Fibroblast of mammary gland (primary cell): ENCODE measurements at places on chromosomes 2 and 18.

DNA sequence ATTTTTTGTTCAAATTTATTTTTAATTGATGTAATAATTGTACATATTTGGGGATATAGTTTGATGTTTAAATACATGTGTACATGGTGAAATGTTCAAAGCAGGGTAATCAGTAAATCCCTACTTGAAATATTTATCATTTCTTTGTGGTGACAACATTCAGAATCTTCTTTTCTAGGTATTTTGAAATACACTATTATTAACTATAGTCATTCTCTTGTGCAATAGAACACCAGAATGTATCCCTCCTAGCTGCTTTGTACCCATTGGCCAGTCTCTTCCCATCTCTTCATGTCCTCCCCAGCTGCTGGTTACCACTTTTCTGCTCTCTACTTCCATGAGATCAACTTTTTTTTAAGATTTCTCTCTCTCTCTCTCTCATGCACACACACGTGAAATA lies 126.5 kb downstream of the ZNF407 start:
- peak; percentile 79 for DNase-seq

DNA sequence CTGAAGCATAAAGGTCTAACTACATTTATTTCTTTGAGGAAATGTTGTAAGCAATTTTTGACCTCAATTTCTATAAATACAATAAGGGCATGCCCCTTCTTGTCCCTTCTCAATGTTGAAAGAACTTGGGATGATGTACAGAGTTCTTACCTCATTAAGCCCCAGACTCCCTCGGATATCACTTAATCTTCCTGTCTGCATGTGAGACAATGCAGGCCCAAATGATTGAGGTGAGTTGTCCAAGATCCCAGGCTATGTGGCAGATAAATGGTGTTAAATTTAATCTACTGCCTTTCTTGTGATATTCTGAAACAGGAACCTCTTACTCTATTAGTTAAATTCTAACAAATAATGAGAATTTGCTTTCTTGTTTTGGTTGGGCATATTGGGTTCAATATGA lies 1073.4 kb upstream of the GYPC start:
- DNase-seq = no peak

DNA sequence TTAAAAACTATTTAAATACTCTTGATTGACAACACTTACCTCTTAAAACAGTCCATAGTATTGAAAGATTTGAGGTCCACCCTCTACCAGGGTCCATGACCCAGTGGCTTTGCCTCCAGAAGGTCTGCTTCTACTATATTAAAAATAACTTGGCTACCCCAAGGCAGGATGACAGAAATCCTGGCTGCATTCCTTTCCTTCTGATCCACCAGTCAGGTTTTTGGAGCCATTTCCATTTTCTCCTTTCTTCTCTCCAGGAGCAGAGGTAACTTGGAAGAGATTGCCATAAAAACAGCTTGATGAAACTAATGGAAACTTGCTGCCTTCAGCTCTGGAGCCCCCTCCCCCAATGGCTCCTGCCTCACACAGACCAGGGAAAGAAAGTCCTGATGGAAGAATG lies 2.6 kb upstream of the FAM171B start:
- no peak for DNase-seq

GRCh38 chr2:120531365-120531764 lies 185.4 kb downstream of the INHBB start:
- peak; percentile 47 for DNase-seq

GRCh38 chr2:239876948-239877289 lies 148.2 kb downstream of the NDUFA10 start:
- no peak for DNase-seq

DNA sequence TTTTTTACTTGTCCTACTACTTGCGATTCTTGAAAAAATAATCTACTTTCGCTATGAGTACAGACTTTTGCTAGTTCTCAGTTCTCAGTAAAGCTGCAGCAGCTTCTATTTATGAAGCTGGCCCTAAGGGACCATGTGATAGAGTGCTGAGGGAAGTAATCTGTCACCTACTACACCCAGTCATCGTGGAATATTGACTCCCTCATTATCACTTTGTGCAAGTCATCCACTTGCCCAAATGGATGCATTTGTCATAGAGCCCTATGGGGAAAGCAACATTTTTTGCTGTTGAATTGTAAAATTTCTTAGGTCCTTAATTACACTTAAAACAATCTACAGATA lies 1919.8 kb downstream of the SUCLG1 start:
- DNase-seq = no peak

DNA sequence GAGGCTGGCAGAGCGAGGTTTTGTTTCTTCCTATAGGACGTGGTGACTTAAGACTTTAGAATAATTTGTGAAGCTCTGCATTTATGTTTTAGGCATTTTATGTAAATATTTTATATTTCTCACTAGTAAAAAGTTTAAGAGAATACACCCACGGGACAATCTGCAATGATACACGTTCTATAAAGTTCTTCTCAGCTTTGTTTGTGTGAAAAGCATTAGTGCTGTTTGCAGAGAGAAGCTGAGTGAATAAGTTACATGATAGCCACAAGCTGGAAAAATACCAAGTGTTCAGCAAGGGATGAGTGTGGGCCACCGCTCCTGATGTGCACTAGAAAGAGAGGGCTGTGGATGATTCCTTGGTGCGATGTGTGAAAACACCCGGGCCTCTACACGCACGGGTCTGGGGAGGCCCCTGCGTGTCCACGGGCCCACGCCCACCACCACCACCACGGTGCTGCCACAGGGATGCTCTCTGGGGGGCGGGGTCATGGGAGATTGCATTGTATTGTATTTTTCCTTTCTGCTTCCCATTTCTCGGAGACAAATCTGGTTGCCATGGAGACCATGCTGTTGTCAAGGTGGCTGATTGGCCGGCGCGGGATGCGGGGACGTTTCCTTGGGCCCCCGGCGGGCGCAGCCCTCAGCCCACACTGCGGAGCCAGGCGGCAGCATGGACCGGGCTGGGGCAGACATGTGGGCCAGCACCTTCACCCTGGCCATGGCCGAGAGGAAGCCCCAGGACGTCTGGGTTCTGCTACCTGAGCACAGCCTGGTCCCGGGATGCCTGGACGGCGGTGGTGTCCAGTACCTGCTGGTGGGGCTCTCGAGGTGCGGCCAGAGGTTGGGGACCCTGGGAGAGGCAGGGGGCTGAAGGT lies at the start of gene RTP5:
RTP5 (plus strand) TSS at position 643 of the 875 bp plus-strand sequence; CDS start at position 671, 28 bp downstream.
- DNase-seq = no peak

DNA sequence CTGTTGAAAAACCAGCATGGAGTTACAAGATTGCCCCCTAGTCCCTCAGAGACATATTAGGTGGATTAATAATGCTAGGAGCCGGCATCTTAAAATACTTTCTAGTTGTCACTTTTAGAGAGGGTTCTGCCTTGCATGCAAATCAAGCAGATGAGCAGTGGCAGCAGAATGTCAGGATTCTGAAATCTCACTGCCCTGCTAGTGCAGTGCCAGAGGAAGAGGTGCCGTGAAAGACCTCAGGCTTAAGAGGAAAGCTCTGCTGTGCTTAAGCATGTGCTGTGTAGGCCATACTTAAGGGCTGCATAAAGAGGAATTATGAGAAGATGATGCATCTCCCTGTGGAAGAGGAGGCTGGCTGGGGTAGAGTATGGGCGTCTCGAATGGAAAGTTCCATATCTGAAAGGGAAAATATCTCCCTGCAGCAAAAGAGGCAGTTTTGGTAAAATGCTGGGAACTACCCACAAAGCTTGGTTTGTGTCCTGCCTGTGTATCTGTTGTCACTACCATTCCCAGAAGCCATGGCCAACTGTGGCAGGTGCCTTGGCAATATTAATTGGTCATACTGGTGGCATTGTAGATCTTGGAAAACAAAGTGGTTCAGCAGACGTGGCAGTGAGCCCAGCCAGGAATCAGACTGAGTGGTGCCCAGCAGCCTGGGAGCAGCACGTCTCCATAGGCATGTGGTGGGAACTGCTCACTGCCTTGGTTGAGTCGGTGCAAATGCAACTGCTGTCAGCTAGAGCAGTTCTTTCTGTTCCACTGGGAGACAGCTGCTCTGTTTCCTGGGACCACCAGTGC lies 131.9 kb downstream of the EVA1A start:
- no peak for DNase-seq

- DNase-seq = peak; percentile 86
Measured at GRCh38 chr2:226758921-226759640, 40.5 kb downstream of the IRS1 start.
